ENCODE measurements at places on chromosomes 7 and 10.

DNA sequence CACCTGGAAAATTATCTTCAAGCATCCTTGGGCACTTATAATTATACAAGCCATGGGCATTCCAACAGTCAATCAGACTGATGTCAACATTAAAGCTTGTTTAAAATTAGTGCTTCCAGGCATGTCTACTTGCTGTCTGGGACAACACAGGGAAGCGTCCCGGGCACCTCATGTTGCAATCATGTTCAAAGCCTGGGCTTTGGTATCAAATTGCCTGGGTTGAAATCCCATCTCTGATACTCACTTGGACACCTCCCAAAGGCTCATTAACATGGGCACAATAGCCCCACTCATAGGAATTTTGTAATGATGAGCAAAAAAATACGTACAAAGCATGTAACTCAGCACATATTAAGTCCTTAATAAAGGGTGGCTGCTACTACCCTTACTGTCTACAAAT lies 14.4 kb downstream of the AIFM2 start:
- DNase-seq = no peak

DNA sequence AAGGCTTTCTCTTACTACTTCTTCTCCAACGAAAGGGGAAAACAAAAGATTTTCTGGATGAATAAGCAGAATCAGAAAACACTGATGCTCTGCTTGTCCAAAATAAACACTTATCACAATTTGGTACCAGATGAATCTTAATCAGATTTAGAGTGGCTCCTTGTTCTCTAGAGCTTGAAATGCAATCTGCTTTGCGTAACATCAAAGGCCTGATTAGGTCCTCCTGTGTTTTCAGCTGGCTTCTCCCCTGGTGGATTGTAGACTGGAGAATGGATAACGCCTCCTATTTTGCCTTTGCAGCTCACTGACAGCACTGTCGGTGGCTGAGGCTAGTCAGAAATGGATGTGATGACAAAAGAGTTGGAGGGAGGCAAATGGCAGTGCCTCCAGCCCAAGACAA lies 91.2 kb downstream of the FAM13C start:
- DNase-seq = no peak

- no peak for DNase-seq
Measured at GRCh38 chr10:66572700-66573099, 353.1 kb upstream of the LRRTM3 start.

DNA sequence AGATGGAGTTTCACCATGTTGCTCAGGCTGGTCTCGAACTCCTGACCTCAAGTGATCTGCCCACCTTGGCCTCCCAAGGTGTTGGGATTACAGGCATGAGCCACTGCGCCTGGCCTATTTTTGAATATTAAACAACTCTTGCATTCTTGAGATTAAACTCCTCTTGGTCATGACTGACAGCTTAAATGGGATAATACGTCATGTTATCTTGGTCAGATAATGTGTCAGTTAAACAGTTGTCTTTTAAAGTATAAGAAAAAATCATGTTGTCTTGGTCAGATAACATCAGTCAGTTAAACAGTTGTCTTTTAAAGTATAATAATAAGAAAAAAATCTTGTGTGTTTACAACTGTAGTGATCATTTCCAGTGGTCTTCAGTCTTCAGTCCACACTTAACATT lies 73.6 kb upstream of the SYPL1 start:
- DNase-seq = no peak

- no peak for DNase-seq
Measured at GRCh38 chr10:99809481-99809880, 27.0 kb downstream of the ABCC2 start.

DNA sequence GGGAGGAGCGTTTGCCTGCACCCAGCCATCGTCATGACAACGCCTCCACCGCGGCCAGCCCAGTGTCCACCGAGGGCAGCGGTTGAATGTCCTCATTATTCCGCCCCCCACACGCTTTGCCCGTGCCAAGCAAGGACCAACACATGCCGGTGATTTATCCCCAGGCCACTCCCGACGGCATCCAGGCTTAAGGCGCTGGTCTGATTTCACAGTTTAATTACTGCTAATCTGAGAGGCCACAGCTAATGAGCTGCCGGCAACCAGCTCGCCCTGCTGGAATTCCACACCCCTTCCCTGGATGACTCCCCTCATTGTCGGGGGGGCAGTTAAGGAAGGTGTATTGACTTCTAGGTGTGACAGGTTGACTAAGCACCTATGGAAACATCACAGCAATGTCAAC lies 432.3 kb downstream of the DNAJB6 start:
- DNase-seq = no peak

DNA sequence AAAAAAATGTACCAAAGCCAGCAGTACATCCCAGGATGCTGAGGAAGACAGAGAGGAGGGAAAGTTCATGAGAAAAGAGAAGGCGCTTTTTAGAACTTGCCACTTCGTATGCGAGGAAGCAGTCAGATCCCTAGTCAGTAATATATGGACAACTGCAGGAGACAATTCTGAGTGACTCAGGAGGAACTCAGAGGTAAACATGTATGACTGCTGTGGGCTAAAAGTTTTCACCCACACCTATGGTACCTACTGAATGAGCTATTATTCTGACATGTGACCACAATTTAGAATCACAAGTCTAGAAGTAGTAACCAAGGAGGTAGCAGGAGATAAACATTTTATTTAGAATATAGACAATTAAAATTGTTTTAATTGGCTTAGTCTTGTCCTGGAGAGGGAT lies 126.5 kb downstream of the ICA1 start:
- DNase-seq = no peak

All from stimulated activated CD8-positive, alpha-beta memory T cell treated with anti-CD3 and anti-CD28 coated beads, Interleukin-7, amount 100 ng/mL, for 24 hours (primary cell).